ENCODE measurements at places on chromosomes 2 and 18. TPM values are rescaled to one million over a fixed set of nuclear protein-coding genes. Genes with fewer than 3 reads are reported as not detected.

DNA sequence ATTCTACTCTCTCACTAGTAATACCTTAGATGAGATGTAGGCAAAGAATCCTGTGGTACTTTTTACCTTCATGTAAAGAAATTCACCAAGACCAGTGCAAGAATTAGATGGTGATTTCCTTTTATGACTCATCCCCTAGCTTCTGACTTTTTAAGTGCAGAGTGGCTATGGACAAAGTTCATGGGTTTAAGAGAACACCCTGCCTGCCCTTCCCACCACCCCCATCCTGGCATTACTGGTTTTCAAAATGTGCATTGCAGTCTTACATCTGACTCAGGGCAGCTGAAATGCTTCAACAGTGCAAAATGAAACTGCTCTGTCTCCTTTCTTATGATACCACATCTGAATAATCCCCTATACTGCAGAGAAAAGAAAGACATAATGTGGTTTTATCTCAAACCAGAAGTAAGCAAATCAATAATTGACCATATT lies 22.6 kb downstream of the MAIP1 start:
- H3K36me3 ChIP-seq: no peaks in the 10 kb centered on the region
- no peak for DNase-seq

The PIGN gene
- 26.3 TPM for total RNA-seq

- H3K36me3 ChIP-seq: no peaks in the 10 kb centered on the region
- no peak overlapping the region for H3K27ac ChIP-seq
- H3K4me3 ChIP-seq: no peak overlapping the region
- no peaks in the 10 kb centered on the region for H3K27me3 ChIP-seq
- no peaks in the 10 kb centered on the region for H3K4me1 ChIP-seq
These were observed 327.1 kb downstream of the CELF4 start for GRCh38 chr18:37238282-37239108.

- no peak for DNase-seq
- no peaks in the 10 kb centered on the region for H3K27me3 ChIP-seq
- H3K4me3 ChIP-seq: no peak overlapping the region
- no peaks in the 10 kb centered on the region for H3K4me1 ChIP-seq
- no peak overlapping the region for H3K27ac ChIP-seq
These were observed 458.3 kb upstream of the SLC14A2 start for GRCh38 chr18:45156946-45157345.

The GKN1 gene
- not detected for total RNA-seq

The CREG2 gene
- 2.2 TPM for total RNA-seq

- no peaks in the 10 kb centered on the region for H3K36me3 ChIP-seq
- H3K4me1 ChIP-seq: no peaks in the 10 kb centered on the region
- no peaks in the 10 kb centered on the region for H3K27me3 ChIP-seq
- H3K4me3 ChIP-seq: no peak overlapping the region
- H3K27ac ChIP-seq: no peak overlapping the region
These were observed 22.0 kb downstream of the IL1RL2 start for GRCh38 chr2:102208774-102209173.

- H3K27me3 ChIP-seq: no peaks in the 10 kb centered on the region
- no peak overlapping the region for H3K27ac ChIP-seq
- no peak for DNase-seq
- H3K4me1 ChIP-seq: no peaks in the 10 kb centered on the region
- H3K4me3 ChIP-seq: no peak overlapping the region
- H3K36me3 ChIP-seq: no peaks in the 10 kb centered on the region
These were observed 41.7 kb upstream of the MALL start for GRCh38 chr2:110157153-110157793.

The CHRND gene
- total RNA-seq: not detected

The NT5DC4 gene
- not detected for total RNA-seq

GRCh38 chr2:232525791-232526371 lies at the start of gene CHRND:
TSS of gene CHRND (plus strand) at chr2:232526160. CDS start at chr2:232526216, 56 bp downstream.
- H3K4me3 ChIP-seq: no peak within 1 kb of the TSS
- peaks cover 29% of the 10 kb centered on the region for H3K27me3 ChIP-seq
- H3K27ac ChIP-seq: no peak within 1 kb of the TSS

The AMMECR1L gene
- total RNA-seq: 18.8 TPM

DNA sequence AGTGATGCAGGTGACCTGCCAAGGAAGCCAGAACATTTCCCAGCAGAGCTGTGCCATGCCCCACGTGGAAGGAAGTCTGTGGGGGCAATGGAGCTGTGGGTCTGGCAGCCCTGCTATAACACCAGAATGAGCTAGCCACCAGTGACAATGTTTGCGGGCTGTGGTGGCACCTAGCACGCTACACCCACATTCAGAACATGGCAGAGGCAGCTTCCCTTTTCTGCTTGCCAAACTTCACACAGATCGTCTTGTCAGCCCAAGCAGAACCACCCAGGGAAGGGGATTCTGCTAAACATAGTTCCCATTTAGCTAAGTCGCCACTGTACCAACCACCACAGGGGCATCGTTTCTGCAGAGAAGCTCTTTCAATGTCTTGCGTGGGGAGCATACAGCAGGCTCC lies 27.0 kb upstream of the CCDC93 start:
- no peak overlapping the region for H3K27ac ChIP-seq
- H3K4me1 ChIP-seq: no peaks in the 10 kb centered on the region
- H3K36me3 ChIP-seq: no peaks in the 10 kb centered on the region
- DNase-seq: no peak
- H3K4me3 ChIP-seq: no peak overlapping the region

The PRKAG3 gene
- not detected for total RNA-seq

The IL18RAP gene
- not detected for total RNA-seq

DNA sequence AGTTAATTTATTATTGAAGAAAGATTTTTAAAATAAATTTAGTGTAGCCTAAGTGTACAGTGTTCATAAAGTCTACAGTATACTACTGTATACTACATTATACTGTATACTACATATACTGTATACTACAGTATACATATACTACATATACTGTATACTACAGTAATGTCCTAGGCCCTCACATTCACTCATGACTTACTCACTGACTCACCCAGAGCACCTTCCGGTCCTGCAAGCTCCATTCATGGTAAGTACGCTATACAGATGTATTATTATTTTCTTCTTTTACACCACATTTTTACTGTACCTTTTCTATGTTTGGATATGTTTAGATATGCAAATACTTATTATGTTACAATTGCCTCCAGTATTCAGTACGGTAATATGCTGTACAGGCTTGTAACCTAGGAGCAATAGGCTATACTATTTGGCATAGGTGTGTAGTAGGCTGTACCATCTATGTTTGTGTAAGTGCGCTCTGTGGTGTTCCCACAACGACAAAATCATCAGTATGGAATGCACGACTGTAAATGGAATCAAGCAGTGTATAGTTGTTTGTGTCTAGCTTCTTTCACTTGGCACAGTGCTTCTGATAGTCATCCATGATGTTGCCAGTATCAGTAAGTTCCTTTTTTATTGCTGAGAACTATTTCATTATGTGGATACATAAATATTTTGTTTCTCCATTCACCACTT lies 245.7 kb downstream of the MTX2 start:
- H3K27me3 ChIP-seq: peaks cover 17% of the 10 kb centered on the region
- H3K27ac ChIP-seq: no peak overlapping the region
- DNase-seq: no peak
- H3K4me3 ChIP-seq: no peak overlapping the region
- H3K36me3 ChIP-seq: no peaks in the 10 kb centered on the region

DNA sequence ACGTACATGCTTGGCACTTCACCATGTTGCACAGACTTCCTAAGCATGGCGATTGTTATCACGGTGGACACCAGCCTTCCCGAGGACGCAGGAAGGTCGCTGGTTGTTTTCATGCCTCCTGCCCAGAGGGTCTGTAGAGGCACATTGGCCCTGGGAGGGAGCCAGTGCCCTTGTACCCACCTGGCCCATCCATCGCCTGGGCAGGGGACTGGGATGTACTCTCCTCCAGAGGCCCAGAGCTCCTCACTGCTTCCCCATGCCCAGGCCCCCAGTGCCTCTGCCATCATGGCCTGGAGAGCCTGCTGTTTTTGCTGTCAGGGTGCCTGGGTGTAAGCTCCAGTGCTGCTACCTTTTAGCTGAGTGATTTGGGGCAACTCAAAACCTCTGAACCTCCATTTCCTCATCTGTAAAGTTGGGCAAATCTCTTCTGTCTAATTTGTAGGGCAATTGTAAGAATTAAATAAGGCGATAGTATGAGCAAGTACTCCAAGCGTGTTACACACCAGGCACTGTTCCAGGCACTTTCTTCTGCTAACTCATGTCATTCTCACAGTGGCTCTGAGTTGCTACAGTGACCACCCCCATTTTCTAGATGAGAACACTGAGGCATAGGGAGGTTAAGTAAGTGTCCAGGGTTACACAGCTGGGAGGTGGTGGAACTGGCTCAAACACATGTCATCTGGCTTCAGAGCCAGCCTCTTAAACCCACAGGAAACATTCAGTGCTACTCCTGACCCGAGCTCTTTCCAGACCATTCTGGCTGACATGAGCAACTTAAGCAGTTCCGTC lies 45.3 kb downstream of the GREB1 start:
- H3K36me3 ChIP-seq: no peaks in the 10 kb centered on the region
- DNase-seq: no peak
- no peaks in the 10 kb centered on the region for H3K27me3 ChIP-seq
- no peak overlapping the region for H3K4me3 ChIP-seq
- peaks cover 5% of the 10 kb centered on the region for H3K4me1 ChIP-seq
- H3K27ac ChIP-seq: no peak overlapping the region

- no peak for DNase-seq
- no peaks in the 10 kb centered on the region for H3K27me3 ChIP-seq
- H3K36me3 ChIP-seq: peaks cover 44% of the 10 kb centered on the region
- no peaks in the 10 kb centered on the region for H3K4me1 ChIP-seq
- no peak overlapping the region for H3K4me3 ChIP-seq
- H3K27ac ChIP-seq: no peak overlapping the region
These were observed 14.9 kb downstream of the STAT1 start for GRCh38 chr2:190999058-190999457.

- no peak for DNase-seq
- H3K36me3 ChIP-seq: no peaks in the 10 kb centered on the region
- no peak overlapping the region for H3K27ac ChIP-seq
- H3K4me3 ChIP-seq: no peak overlapping the region
- H3K4me1 ChIP-seq: no peaks in the 10 kb centered on the region
These were observed 175.7 kb downstream of the FAM210A start for GRCh38 chr18:13550418-13551304.

The GRB14 gene
- total RNA-seq: 11.6 TPM

GRCh38 chr2:39541011-39541930 lies 104.2 kb upstream of the MAP4K3 start:
- DNase-seq: no peak
- no peak overlapping the region for H3K4me3 ChIP-seq
- no peaks in the 10 kb centered on the region for H3K27me3 ChIP-seq
- H3K27ac ChIP-seq: no peak overlapping the region
- H3K4me1 ChIP-seq: no peaks in the 10 kb centered on the region
- no peaks in the 10 kb centered on the region for H3K36me3 ChIP-seq

- H3K36me3 ChIP-seq: no peaks in the 10 kb centered on the region
- no peaks in the 10 kb centered on the region for H3K4me1 ChIP-seq
- H3K27ac ChIP-seq: no peak overlapping the region
These were observed 14.4 kb upstream of the PTMA start for GRCh38 chr2:231693956-231694355.

The PTRHD1 gene
- 46.2 TPM for total RNA-seq

DNA sequence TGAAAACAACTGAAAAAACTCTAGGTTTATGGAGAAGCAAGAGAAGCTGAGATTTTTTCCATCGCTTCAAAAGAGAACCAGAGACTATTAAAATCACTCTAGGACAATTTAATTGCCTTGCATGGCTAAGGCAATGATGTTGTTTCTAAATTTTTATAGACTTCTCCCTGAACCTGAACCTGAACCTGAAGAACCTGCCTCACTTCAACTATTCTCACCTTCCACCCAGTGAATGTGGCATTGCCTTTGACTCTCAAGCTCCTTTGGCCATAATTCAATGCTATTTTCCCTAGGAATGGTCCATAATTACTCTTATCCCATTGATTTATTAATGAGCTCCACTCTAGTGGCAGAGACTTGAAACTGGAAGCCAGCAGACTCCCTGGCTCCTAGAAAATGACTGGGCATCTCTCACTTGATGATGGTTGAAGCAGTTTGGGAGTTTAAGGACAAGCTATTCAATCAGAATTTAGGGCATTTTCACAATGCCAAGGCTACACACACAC lies 303.8 kb upstream of the UBE2E3 start:
- no peak for DNase-seq
- H3K4me1 ChIP-seq: peaks cover 8% of the 10 kb centered on the region
- H3K27me3 ChIP-seq: no peaks in the 10 kb centered on the region
- no peak overlapping the region for H3K4me3 ChIP-seq
- H3K27ac ChIP-seq: no peak overlapping the region

GRCh38 chr2:176189681-176190641 lies 1.5 kb downstream of the HOXD1 start:
- peaks cover 99% of the 10 kb centered on the region for H3K27me3 ChIP-seq
- no peak overlapping the region for H3K4me3 ChIP-seq
- H3K4me1 ChIP-seq: peaks cover 5% of the 10 kb centered on the region
- no peak for DNase-seq
- H3K27ac ChIP-seq: no peak overlapping the region

DNA sequence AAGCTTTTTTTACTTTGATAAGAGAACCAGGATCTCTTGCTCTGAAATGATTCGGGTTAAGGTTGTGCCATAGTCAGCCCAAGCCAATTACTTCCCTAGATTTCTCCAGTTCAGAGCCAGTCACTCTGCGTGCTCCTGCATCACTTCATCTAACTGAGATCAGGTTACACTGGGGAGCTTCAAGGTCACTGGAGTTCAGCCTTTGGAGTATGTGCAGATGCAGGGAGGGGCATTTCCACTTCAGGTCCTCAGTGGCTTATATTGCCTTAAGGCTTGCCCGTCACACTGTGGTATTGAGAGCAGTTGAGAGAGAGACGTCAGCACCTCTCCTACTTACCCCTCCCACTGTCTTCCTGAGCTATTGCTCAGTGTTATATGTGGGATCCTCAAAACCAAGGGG lies 317.8 kb downstream of the EPHA4 start:
- H3K27me3 ChIP-seq: no peaks in the 10 kb centered on the region
- DNase-seq: no peak
- no peak overlapping the region for H3K4me3 ChIP-seq
- no peak overlapping the region for H3K27ac ChIP-seq
- peaks cover 6% of the 10 kb centered on the region for H3K4me1 ChIP-seq
- H3K36me3 ChIP-seq: no peaks in the 10 kb centered on the region

The CD207 gene
- total RNA-seq: not detected

The TUBA3E gene
- not detected for total RNA-seq

All from H1 (cell line).